Stimulated activated CD4-positive, alpha-beta T cell treated with anti-CD3 and anti-CD28 coated beads, TNF-alpha, amount 100 ng/mL, for 1 hour (primary cell): ENCODE measurements at places on chromosomes 11 and 22.

GRCh38 chr11:92810423-92811064 is 158.9 kb upstream of the MTNR1B start:
- DNase-seq, result no peak

DNA sequence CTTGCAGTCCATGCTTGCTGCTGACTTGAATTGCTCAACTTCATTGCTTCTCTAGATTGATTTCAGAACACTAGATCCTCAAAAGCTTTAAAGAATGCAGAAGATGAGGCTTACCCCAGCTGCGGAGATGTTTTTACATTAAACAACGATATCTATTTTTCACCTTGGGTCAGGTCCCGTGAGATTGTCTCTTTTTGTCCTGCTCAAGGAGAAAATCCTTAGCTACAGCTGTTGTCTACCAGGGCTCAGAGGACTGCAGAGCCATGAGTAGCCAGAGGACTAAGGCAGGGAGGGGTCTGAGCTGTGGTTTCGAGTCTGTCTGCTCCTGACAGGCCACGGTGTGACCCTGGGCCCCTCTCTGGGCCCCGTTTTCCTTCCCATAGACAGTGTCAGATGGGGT is 51.4 kb downstream of the PKNOX2 start:
- no peak for DNase-seq

DNA sequence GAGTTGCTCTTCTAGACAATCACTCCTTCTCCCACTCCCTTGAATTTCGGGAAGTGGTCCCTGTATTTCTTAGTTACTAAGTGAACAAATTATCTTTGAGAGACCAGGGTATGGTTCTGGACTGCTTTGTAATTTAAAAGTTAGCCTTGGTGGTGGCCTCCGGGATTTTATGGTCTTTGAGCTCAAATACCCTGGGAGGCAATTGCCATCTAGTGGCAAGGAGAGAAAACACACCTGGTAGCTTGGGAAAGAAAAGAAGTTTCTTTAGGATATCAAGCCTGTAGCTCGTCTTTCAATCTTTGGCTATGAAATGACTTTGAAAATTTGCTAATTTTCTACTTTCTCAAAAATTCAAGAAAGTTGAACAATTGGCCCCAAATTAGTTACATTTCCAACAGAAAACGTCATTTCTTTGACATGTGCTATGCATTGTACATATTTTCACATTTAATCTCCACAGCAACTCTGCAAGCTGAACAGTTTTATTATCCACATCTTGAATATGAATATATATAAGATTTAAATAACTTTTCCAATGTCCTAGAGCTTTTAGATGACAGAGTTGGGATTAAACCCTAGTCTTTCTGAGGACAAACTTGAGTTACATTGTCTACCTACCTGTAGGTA is 39.1 kb downstream of the MMP27 start:
- no peak for DNase-seq

DNA sequence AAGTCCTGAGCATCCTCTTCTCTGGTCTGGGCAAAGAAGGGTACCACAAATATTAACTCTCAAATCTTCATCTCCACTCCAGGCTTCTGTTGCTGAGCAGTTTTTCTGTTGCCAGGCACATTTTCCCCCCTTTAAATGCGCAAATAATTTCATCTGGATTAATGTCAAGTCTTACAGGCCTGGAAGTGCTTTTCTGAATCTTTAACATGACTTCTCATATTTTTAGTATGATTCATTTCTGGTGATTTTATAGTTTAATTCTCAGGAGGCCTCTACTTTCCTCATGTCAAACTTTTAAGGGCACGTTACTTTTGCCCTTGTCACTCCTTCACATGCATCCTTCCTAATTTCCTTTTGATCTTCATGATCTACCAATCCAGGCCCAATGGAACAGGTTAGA is 510.2 kb downstream of the METTL15 start:
- DNase-seq, result no peak
